ENCODE measurements at places on chromosomes 5 and 9.

- DNase-seq: no peak
Observed at GRCh38 chr5:157175071-157175612, 5.5 kb upstream of the ITK start.

GRCh38 chr9:124001866-124002525, 9.6 kb upstream of the LHX2 start:
- no peak for DNase-seq

- DNase-seq: no peak
Observed at GRCh38 chr9:105880517-105880916, 186.2 kb downstream of the TMEM38B start.

- no peak for DNase-seq
Observed at GRCh38 chr5:14373685-14374084, 207.9 kb upstream of the OTULINL start.

DNA sequence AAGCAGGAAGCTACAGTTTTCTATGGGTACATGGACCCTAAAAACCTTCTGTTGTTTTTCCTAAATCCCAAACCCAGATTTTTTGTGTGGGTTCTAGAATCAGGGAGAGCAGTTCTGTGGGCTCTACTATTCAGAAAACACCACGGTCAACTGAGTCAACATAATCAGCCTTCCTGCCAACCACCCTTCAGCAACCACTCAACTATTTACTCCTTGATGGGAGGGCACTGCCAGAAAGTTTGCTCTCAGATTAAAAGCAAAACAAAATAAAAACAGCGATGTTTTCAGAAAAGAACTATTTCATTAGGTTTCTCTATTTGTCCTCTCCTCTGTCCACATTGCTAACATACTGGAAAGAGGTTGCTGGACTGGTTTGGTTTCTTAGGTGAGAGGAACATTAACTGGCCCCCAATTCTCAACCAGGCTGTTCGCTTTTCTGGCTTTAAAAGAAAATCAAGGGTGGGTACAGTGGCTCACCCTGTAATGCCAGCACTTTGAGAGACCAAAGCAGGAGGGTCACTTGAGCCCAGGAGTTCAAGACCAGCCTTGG, 72.3 kb downstream of the GCNT1 start:
- DNase-seq: no peak

DNA sequence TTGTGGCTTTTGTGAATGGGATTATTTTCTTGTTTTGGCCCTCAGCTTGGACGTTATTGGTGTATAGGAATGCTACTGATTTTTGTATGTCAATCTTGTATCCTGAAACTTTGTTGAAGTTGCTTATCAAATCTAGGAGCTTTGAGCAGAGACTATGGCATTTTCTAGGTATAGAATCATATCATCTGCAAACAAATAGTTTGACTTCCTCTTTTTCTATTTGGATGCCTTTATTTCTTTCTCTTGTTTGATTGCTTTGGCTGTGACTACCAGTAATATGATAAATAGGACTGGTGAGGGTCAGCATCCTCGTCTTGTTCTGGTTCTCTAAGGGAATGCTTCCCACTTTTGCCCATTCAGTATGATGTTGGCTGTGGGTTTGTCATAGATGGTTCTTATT, 24.7 kb downstream of the ITGA2 start:
- DNase-seq: no peak

DNA sequence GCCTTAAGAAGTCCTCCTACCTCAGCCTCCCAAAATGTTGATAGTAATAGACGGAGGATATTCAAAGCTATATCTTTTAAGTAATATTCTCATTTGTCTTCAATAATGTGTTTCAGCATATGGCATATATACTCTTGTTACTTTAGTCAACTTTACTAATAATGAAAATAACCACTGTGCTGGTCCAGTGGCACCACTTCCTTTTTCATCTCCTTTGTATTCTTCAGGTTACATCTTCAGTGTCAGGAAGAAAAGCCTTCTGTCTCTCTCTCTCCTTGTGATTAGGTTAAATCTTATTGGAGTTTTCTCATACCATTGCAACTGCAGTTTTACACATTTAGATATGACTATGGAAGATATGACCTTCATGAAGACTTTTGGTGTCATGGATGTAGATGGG, 31.3 kb downstream of the PARP8 start:
- no peak for DNase-seq

- no peak for DNase-seq
Observed at GRCh38 chr9:14218253-14218652, 95.7 kb downstream of the NFIB start.

GRCh38 chr5:71907001-71907588, 188.0 kb downstream of the CARTPT start:
- no peak for DNase-seq

DNA sequence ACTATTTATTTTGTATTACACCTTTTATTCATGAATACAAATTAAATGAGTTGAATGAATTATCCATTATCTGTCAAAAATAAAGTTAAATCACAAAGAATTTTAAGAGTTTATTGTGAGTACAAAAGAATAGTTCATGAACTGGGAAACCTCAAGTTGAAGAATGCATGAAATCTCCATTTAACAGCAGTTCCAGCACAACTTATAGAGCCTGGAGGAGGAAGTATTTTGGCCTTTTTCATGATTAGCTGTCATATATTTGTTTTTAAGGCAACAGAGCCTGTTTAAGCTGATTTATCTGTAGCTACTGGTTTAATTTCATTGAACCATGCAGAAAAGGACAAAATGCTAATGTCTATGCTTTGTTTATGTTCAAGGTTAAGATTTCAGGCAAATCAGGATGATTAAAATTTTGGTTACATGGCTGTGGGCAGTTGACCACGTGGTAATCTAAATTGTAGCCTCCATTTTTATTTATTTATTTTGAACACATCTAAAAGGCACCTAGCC, 12.2 kb downstream of the SPINK1 start:
- no peak for DNase-seq

GRCh38 chr9:21993893-21994555, at the start of gene CDKN2A:
CDKN2A (minus strand) TSS chr9:21994392.
- no peak for DNase-seq

DNA sequence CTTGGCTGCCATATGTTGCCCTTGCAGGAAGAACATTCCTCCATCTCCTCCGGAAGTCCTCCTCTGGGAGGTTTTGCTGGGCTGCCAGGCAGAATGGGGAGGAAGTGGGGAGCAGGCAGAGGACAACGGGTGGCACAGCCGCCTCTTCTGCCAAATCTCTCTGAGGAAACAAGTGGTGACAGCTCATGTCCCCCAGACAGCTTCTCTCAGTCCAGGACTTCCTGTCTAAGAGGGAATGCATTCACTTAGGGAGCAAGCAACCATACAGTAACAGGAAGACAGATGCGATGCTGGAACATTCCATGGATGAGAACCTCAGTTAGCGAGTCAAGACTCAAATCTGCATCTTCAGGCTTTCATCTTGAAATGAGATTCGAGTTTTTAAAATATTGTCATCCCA, 701.0 kb downstream of the SEMA5A start:
- no peak for DNase-seq

DNA sequence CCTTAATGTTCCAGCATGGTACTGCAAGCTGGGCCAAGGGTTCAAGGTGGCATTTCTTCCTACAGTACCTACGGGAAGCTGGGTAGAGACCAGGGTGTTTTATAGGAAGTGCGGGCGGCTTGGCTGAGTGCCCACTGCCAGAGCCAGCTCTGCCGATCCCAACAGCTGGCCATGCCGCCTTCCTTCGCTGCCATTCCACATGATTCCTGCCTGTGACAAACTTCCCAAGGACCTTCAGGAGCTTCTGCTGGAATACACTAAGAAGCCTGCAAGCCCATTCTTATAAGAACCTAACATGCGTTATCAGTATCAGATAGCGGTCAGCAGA, 22.0 kb downstream of the MYO10 start:
- no peak for DNase-seq

DNA sequence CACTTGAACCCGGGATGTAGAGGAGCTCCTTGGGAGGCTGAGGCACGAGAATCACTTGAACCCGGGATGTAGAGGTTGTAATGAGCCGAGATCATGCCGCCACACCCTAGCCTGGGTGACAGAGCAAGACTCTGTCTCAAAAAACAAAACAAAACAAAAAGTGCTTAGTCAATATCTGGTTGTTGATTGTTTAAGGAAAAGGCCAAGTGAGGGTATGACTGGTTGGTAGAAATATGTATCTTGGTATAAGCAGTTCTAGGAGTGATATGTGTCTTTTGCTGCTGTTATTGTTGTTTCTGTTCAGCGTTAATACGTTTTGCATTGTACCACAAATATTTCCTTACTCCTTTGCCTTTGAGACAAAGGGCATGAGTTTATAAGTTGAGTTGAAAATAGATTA, 210.7 kb upstream of the DMRT1 start:
- DNase-seq: no peak

- DNase-seq: no peak
Observed at GRCh38 chr9:130207241-130207992, 35.2 kb downstream of the NCS1 start.

GRCh38 chr5:170306381-170306831, 8.8 kb upstream of the LCP2 start:
- DNase-seq: no peak

DNA sequence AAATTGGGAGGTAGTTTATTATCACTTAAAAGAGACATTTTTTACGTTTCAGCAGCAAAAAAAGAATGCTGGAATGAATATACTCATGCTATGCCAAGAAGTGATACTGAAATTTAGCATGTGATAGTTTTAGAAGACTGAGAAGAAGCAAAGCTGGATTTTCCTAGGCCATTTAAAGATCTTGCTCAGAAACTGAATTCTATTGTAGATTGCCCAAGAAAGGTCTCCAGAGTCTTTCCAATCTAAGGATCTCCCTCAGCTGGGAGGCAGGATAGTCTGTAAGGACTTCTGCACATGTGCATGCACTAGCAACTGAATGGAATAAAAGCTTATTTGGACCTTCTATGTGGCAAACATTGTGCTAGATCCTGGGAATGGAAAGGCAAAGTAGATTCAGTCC, 334.5 kb downstream of the DTWD2 start:
- DNase-seq: no peak

- DNase-seq: no peak
Observed at GRCh38 chr9:126521089-126521488, 92.6 kb upstream of the LMX1B start.

DNA sequence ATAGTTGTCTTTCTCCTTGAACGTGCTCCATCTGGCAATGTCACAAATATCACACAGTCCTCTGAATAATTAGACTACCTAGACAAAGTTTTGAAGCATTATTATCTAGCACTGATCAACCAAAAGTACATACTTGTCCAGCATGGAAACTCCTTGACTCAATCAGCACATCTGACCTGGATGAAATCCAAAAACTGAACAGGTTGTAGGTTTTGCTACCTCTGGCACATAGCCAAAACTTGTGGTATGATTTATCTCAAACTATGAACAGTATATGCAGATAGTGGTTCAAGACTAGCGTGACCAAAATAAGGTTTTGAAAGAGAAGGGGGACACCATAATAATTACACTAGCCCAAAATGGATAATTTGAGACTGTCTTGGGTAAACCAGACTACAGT, 158.1 kb downstream of the ARRDC3 start:
- DNase-seq: no peak

DNA sequence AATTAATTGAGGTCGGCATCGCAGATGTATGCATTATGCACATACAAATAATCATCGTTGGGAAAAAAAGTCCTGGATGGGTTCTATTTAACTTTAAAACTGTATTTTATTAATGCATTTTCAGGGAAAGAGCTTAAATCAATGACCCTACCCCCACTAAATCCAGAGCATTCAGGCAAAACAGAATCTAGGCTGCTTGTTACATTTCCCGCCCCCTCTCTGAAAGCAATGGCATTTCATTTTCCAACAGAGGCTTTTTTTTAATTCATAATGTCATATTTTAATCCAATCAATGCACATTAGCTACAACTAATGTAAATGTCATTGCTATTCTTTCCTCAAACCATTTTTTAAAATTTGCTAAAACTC, 117.4 kb upstream of the GRIA1 start:
- no peak for DNase-seq

- DNase-seq: no peak
Observed at GRCh38 chr5:76144513-76145274, 61.5 kb downstream of the SV2C start.

GRCh38 chr5:102678267-102679058, 76.6 kb upstream of the PAM start:
- DNase-seq: no peak

GRCh38 chr5:61450493-61451279, 118.6 kb downstream of the ZSWIM6 start:
- no peak for DNase-seq

GRCh38 chr9:105332471-105332870, 88.0 kb downstream of the SLC44A1 start:
- DNase-seq: no peak
